ENCODE measurements at places on chromosomes 3 and 15.

DNA sequence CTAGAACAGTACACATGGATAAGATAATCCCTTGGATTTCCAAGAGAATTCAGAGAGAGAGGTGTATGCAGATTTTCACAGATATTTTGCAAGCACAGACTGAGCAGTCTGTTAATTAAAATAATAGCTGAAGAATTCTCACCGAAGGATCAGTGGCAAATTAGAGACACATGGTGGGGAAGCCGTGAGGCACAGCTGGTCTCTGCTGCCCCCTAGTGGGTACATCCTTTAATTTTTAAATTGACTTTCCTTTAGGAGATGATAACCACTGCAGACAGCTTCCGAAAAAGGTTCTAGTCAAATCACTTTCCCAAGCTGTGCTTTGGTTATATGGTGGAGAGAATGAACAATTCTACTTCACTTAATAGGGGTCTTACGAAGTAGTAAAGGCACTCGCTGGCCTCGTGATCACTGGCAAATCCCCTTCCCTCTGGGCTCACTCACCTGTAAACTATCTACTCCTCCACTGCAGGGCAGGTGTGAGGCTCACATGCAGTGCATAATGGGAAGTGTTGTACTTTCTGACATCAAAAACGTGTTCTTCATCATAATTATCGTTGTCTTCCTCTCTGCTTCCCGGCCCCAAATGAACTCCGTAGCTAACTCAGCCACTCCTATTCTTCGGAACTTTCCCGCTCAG, 19.5 kb downstream of the MESD start:
- DNase-seq = peak; percentile 29

GRCh38 chr15:85676342-85677098, 118.2 kb downstream of the KLHL25 start:
- DNase-seq = no peak

DNA sequence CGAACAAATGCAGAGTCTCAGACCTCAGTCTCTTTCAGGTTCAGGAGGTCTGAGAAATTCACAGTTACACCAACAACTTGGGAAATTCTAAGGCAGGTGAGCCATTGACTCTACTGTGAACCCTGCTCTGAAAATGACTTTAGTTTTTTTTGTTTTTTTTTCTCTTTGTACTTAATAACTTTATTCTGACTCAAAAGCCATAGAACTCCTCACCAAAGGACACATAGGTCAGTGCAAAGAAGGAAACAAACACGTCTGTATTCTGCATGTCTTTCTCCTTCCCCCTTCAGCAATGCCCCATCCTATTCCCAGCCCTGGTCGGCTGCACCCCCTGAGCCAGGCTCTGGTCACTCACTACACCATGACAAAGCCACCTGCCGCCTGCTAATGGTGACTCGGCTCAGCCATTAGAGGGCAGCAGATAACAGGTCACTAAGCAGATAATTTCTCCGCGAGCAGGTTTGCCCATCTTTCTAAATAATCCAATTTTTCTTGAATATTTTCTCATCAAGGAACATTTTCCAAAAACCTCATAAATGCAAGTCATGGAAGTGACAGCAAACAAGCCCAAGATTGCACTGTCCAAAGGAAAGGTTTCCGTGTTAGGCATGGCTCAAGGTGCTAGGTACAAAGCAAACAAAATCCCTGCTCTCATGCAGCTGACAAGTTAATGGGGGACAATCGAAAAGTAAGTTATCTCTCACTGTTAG, 37.7 kb downstream of the TM4SF4 start:
- no peak for DNase-seq

DNA sequence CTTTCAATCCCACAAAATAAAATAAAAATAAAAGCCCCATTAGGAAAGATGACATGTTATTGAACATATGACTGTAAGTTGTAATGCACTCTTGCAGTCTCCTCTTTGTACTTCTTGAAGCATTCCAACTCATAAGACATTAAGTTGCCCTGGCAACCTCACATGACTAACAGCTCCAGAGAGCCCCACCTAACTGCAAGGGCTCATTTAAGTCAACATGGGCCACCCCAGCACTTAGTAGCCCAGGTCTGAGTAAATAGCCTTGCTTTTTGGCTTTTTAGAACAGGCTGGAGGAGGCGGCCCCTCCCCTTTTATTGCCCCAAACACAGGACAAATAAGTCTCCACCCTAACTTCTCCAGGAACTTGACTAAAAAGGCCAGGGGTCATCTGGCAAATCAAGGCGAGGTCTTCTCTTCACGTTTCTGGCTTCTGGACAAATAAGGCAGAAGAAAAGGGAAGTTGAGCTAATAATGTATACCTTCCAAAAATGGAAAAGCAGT, 135.1 kb downstream of the TMCO5A start:
- no peak for DNase-seq

DNA sequence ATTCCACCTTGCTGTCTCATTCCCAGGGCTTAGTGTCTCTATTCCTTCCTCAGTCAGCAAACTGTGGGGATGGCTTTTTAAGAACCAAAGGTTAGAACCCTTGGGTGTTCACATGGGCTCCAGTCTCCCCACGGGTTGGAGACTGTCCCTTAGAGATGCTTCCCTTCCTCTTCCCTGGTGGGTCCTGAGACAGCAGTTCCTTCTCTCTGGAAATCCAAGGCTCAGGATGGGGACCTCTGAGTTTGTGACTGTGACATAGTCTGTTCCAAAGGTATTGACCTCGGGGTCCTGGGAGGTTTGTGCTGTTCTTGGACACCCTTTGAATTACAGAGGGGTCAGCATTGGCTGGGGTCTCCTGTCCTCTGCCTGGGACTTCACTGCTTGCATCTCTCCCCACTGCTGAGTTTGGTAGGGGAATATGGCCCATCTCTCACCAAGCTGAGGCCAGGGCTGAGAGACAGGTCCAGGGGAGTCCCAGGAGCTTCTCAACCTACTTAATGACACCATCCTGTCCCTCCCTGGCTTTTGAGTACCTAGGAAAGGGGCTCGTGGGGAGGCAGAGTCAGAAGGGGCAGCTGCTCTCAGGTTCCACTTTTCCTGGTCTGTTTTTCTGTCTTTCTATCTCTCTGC, 1.5 kb downstream of the GRM2 start:
- no peak for DNase-seq

GRCh38 chr3:172701751-172702150, 9.1 kb downstream of the NCEH1 start:
- DNase-seq = no peak

DNA sequence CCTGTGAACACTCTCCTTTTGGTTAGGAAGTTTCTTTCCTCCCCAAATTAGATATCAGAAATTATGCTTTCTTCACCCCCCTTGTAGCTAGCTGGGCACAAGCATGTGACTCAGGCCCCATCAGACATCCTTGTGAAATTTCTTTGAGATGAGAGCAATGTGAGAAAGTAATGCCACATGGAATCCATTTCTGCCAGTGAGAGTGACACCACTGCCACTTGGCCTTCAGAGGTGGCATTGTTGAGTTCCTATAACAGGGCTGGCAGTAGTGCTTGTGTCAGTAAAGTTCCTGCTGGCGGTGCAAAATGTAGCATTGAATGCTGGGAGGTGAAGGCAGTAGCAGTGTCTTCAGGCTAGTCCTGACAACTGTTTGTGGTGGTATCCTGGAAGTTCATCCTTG, 80.7 kb upstream of the ZNF280D start:
- DNase-seq = no peak

DNA sequence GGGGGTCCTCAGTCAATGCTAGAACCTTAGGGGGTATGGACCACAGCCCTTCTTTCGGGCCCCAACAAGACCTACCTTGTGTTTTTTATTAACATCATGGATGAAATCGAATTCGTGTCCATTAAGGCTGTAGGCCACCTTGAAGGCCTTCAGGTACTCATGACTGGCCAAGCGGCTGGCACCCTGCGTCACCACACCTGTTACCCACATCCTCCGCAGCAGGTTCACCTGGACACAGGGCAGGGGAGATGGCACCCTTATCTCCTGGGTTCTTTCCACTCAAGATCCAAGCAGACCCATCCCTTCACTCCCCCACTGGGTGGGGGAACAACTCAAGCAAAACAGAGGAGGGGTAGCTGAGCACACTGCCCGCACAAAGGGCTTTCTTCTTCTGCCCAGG, 6.6 kb downstream of the MFGE8 start:
- no peak for DNase-seq

GRCh38 chr15:66907826-66908743, 157.3 kb upstream of the SMAD3 start:
- no peak for DNase-seq

DNA sequence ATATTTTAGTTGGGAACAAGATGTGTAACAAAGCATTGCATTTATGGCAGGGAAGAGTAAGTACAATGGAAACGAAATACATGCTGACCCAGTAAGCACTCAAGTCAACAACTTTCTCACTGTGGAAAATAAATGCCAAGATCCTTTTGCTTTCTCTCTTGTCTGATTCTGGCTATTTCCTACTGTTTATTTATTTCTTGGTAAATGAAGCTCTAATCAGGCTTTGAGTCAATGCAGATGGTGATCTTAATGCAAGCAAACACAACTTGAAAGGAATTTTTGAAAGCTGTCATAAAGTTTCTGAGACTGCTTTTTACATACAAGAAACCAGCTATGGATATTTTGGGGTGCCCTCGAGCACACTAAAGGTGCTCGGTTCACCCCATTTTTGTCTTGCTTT, 624.8 kb downstream of the MAGI1 start:
- no peak for DNase-seq

- no peak for DNase-seq
Measured at GRCh38 chr15:25186906-25187645, 232.3 kb downstream of the SNRPN start.

- no peak for DNase-seq
Measured at GRCh38 chr15:32682977-32683630, 34.7 kb upstream of the GREM1 start.

- DNase-seq = no peak
Measured at GRCh38 chr3:108403198-108403597, 106.8 kb downstream of the HHLA2 start.

- DNase-seq = no peak
Measured at GRCh38 chr15:64970698-64971097, 19.0 kb downstream of the SPG21 start.

All from activated CD4-positive, alpha-beta T cell treated with anti-CD3 and anti-CD28 coated beads, Interleukin-2, amount 50 U/mL, for 24 hours (primary cell).